Hepatocyte (in vitro differentiated cells): ENCODE measurements at places on chromosomes 1 and 21. TPM values are rescaled to one million over a fixed set of nuclear protein-coding genes. Genes with fewer than 3 reads are reported as not detected.

DNA sequence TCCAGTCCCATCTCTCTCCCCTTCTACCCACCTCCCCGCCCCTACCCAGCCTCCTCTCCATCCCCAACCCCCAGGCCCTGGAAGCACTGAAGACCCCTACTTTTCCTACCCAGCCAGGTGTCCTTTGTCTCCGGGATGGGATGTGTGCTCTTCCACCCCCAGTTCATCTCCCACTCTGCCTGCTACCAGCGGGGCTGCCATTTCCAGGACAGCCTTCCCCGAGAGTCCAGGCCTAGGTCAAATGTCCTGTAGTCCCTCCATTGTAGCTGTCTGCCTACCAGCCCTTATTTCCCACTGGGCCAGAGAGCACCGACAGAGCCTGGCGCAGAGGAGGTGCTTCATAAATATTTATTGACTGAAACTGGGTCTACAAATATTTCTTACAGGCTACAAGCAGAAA lies 72.0 kb upstream of the TLR5 start:
- peaks cover under 1% of the 10 kb centered on the region for H3K4me1 ChIP-seq
- H3K4me3 ChIP-seq, result no peak overlapping the region
- no peak overlapping the region for H3K27ac ChIP-seq

- DNase-seq, result peak; percentile 62
- no peaks in the 10 kb centered on the region for H3K36me3 ChIP-seq
- H3K4me1 ChIP-seq, result no peaks in the 10 kb centered on the region
These were observed 68.5 kb downstream of the GPR88 start for GRCh38 chr1:100606438-100606837.

- peaks cover 55% of the 10 kb centered on the region for H3K27me3 ChIP-seq
- no peaks in the 10 kb centered on the region for H3K36me3 ChIP-seq
- peaks cover 5% of the 10 kb centered on the region for H3K4me1 ChIP-seq
- peak within 1 kb of the TSS; percentile 70 for H3K4me3 ChIP-seq
- H3K27ac ChIP-seq, result peak within 1 kb of the TSS; percentile 54
- DNase-seq, result peak; percentile 32
These were observed at the start of gene ADAMTS5 for GRCh38 chr21:26967062-26967913. ADAMTS5 (minus strand) TSS chr21:26967088; CDS start chr21:26966391, 697 bp downstream.

Gene P3H1
- 94.6 and 102 TPM in 2 replicates for total RNA-seq

- H3K4me3 ChIP-seq, result no peak overlapping the region
- peaks cover 13% of the 10 kb centered on the region for H3K27me3 ChIP-seq
- DNase-seq, result peak; percentile 16
- no peaks in the 10 kb centered on the region for H3K36me3 ChIP-seq
- H3K27ac ChIP-seq, result no peak overlapping the region
These were observed 7.1 kb upstream of the TNR start for GRCh38 chr1:175750366-175751071.

DNA sequence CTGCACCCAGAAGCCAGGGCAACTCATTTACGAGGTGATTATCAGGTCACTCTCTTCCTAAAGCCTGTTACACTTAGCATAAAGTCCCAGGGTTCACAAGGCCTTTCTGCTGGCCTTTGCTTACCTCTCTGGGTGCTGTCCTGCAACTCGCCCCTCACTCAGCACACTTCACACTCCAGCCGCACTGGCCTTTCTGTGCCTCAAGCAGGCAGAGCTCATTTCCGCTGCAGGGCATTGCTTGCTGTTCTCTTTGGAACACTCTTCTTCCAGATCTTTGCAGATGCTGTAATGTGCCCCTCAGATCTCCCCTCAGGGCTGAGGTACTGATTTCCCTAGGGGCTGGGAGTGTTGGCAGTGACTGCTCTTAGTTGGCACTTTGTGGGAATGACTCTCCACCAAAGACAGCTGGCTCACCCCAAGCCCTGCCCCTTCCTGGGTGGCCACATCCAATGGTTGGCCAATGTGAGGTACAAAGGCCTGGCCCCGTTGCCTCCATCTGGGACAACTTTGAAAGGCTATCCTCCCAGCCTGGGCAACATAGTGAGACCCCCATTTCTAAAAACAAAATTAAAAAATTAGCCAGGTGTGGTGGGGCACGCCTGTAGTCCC lies 50.8 kb upstream of the SSBP3 start:
- no peaks in the 10 kb centered on the region for H3K27me3 ChIP-seq
- peaks cover 26% of the 10 kb centered on the region for H3K4me1 ChIP-seq
- no peaks in the 10 kb centered on the region for H3K36me3 ChIP-seq
- no peak overlapping the region for H3K27ac ChIP-seq

Gene AMY2A
- total RNA-seq, result not detected in 2 replicates

DNA sequence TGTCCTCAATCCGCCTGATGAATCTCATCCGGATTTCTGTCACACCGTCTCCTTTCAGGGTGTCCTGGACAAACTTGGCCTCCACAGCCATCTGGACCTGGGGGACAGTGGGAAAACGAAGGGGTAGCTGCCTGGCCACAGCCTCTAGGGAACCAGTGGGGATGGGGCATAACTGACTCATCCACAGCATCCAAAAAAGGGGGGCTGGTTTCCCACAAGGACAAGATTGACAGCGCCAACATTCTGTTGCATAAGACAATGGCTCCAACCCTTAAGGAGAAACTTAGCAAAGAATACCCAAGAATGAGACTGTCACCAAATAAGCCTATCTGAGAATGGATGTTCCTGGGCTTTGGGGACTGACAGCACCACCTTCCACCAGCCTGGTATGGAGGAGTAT lies 12.1 kb downstream of the TRAPPC3 start:
- no peak overlapping the region for H3K4me3 ChIP-seq
- no peak for DNase-seq
- H3K27ac ChIP-seq, result no peak overlapping the region

Gene TSTD1
- 30.8 and 36.3 TPM in 2 replicates for total RNA-seq

Gene CBS
- total RNA-seq, result 23.7 and 36.6 TPM in 2 replicates

DNA sequence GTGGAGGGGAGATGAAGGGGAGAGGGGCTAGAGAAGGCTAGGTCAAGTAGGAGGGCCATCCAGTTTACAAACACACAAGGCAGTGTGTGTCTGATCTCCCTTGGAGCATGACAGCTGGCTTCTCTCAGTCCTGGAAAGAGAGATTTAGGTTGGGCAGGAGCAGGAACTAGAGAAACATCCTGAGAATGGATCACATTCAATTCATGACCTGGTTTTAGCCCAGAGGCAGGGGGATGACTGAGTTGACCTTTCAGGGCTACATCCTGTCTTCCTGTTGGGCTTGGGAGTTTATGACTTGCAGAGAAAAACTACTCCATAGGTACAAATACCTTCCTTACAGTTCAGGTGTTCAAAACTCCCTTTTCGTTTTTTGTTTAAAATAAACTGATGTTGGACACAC lies 97.0 kb downstream of the IGSF21 start:
- H3K4me1 ChIP-seq, result no peaks in the 10 kb centered on the region
- H3K4me3 ChIP-seq, result no peak overlapping the region
- H3K27ac ChIP-seq, result no peak overlapping the region

Gene ARHGAP30
- total RNA-seq, result 0.52 and 0.80 TPM in 2 replicates

Gene BOLA1
- total RNA-seq, result 8.5 and 16.1 TPM in 2 replicates

DNA sequence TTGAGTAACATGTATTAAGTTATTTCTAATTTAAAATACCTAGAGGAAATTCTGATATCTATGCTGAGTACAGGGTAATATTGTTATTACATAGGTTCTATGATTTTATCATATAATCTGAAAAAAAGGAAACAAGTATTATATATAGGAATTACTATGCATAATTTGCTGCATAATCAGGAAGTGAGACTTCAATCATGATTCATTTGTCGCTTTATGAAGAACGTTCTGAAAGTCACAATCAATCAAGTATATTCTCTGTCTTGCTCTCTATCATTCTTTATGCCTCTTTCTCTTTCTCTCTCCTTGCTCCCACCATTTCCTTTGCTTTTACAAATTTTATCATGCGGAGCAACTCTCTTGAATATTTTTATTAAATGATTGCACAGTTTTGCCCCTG lies 1130.3 kb downstream of the PLA2G4A start:
- no peaks in the 10 kb centered on the region for H3K36me3 ChIP-seq
- no peak overlapping the region for H3K27ac ChIP-seq
- no peak overlapping the region for H3K4me3 ChIP-seq
- no peak for DNase-seq
- H3K27me3 ChIP-seq, result no peaks in the 10 kb centered on the region

DNA sequence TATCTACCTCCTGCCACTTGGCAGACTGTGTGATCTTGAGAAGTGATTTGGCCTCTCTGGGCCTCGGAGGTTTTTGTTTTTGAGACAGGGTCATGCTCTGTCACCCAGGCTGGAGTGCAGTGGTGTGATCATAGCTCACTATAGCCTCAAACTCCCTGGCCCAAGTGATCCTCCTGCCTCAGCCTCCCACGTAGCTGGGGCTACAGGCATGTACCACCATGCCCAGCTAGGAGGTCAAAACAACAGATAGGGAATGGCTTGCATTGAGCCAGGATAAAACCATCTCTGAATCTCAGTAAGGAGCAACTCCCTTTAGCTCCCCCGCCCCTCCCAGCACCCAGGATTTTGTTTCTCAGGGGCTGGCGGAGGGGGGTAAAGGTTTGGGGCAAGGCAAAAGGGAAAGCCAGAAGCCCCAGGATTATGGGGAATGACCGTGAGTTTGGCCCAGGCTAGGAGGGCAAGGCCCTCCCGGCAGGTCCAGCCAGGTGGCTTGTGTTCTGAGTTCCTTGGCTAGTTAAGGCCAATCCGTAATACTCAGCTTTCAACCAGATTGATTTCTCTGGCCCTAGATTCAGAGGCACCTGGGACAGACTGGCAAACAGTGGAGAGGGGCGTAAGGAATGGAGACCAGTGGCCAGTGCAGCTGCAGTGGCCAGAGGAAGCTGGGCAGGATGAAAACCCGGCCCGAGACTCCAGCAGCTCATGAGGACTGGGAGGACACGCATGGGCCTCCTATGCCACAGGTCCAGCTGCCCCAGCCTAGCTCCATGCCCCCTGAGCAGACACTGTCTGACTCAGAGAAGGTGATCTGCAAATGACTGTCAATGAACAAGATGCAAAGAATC lies 130.1 kb downstream of the DMRTB1 start:
- no peak overlapping the region for H3K4me3 ChIP-seq
- H3K27me3 ChIP-seq, result no peaks in the 10 kb centered on the region
- H3K4me1 ChIP-seq, result peaks cover 29% of the 10 kb centered on the region
- DNase-seq, result no peak
- no peaks in the 10 kb centered on the region for H3K36me3 ChIP-seq
- no peak overlapping the region for H3K27ac ChIP-seq

Gene PALMD
- total RNA-seq, result 18.5 and 21.7 TPM in 2 replicates

DNA sequence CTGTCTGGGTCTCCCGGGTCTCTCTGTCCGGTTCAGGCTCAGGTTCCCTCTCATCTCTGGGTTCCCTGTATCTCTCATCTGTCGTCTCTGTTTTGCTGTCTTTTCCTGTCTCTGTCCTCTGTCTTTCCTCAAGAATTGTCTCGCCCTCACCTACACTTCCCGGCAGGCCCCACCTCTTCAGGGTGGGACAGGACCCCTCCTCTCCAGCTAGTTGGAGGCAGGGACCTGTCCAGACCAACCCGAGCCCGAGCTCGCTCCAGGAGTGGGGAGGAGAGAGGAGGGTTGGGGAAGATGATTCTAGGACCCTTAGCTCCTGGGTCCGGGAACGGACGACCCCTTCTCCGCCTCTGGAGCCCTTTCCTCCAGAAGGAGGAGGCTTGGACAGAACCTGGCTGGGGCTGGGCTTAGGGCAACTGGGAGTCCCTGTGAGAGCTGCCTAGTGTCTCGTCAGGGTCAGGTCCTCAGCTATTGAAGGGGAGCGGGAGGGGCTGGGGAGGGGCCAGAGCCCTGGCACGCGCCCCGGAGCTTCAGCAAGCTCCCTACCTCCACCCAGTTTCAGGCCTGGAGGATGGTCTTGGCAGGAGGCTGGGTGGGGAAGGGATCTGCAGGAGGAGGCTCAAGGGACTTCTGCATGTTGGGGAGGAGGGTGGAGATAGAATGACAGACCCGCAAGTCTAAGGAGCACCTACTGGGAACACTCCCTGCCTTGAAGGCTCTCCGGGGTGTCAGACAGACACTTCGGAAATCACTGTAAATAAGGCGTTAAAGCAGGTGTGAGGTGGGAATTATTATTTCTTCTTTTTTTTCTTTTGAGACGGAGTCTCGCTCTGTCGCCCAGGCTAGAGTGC lies 26.3 kb upstream of the EPB41 start:
- peaks cover 16% of the 10 kb centered on the region for H3K4me1 ChIP-seq
- H3K4me3 ChIP-seq, result peak overlapping the region; percentile 53
- peak; percentile 66 for DNase-seq
- no peaks in the 10 kb centered on the region for H3K36me3 ChIP-seq
- peak overlapping the region; percentile 81 for H3K27ac ChIP-seq

Gene PLXNA2
- total RNA-seq, result 8.3 and 9.8 TPM in 2 replicates

GRCh38 chr1:2031546-2032540 lies 12.7 kb downstream of the GABRD start:
- H3K27me3 ChIP-seq, result no peaks in the 10 kb centered on the region
- no peaks in the 10 kb centered on the region for H3K36me3 ChIP-seq
- no peaks in the 10 kb centered on the region for H3K4me1 ChIP-seq
- no peak overlapping the region for H3K27ac ChIP-seq
- no peak overlapping the region for H3K4me3 ChIP-seq

Gene HTR6
- total RNA-seq, result not detected in 2 replicates

Gene NPL
- total RNA-seq, result 6.4 and 10.2 TPM in 2 replicates

DNA sequence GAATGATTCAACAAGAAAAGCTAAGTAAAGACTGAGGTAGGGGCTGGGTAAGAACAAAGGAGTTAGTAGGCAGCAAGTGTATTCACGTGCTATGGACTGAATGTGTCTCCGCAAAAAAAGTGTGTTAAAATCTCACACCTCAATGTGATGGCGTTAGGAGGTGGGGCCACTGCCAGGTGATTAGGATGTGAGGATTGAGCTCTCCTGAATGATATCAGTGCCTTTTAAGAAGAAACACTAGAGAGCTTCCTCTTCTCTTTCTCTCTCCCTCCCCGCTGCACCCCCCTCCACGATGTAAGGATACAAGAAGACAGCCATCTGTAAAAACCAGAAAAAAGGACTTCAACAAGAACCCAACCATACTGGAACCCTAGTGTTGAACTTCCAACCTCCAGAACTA lies 396.1 kb upstream of the PLXNA2 start:
- H3K27me3 ChIP-seq, result no peaks in the 10 kb centered on the region
- no peak overlapping the region for H3K4me3 ChIP-seq
- no peaks in the 10 kb centered on the region for H3K36me3 ChIP-seq
- no peaks in the 10 kb centered on the region for H3K4me1 ChIP-seq

Gene IL20
- total RNA-seq, result not detected in 2 replicates

DNA sequence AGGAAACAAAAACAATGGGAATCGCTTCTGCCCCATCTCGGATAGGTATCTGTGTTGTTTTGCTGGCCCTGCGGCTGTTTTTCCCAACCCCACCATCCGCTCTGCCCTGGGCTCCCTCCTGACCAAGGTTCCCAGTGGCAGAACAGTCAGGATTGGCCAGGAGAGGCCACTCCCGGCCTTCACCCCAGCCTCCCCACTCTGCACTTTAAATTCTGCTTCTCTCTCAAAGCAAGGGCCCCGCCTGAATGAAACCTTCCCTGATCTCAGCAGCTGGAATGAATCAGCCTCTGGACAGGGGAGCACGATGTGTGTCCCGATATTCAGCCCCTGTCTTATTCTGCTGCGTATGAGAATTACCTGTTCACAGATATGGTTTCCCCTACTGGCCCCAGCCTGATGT lies 16.3 kb downstream of the C1orf115 start:
- no peak overlapping the region for H3K4me3 ChIP-seq
- H3K27ac ChIP-seq, result no peak overlapping the region
- no peaks in the 10 kb centered on the region for H3K4me1 ChIP-seq
- no peaks in the 10 kb centered on the region for H3K36me3 ChIP-seq
- no peaks in the 10 kb centered on the region for H3K27me3 ChIP-seq

- DNase-seq, result no peak
- no peak overlapping the region for H3K4me3 ChIP-seq
- no peak overlapping the region for H3K27ac ChIP-seq
- H3K4me1 ChIP-seq, result no peaks in the 10 kb centered on the region
These were observed 19.4 kb downstream of the TNFSF4 start for GRCh38 chr1:173187671-173188237.
